ENCODE measurements at places on chromosomes 2 and 18. TPM values are rescaled to one million over a fixed set of nuclear protein-coding genes. Genes with fewer than 3 reads are reported as not detected.

DNA sequence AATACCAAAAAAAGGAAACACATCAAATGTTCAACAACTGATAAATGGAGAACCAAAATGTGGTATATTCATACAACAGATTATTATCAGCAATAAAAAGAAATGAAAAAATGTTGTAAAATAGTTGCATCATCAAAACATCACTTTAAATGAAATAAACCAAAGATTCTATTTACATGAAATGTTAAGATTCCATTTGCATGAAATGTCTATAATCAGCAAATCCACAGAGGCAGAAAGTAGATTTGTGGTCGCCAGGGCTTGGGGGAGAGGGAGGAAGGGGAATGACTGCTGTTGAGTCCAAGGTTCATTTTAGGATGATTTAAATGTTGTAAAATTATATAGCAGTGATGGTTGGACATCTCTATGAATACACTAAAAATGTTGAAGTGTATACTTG lies 181.9 kb downstream of the RTP5 start:
- no peak overlapping the region for H3K27ac ChIP-seq
- H3K36me3 ChIP-seq = no peaks in the 10 kb centered on the region
- H3K27me3 ChIP-seq = no peaks in the 10 kb centered on the region
- no peak for DNase-seq

DNA sequence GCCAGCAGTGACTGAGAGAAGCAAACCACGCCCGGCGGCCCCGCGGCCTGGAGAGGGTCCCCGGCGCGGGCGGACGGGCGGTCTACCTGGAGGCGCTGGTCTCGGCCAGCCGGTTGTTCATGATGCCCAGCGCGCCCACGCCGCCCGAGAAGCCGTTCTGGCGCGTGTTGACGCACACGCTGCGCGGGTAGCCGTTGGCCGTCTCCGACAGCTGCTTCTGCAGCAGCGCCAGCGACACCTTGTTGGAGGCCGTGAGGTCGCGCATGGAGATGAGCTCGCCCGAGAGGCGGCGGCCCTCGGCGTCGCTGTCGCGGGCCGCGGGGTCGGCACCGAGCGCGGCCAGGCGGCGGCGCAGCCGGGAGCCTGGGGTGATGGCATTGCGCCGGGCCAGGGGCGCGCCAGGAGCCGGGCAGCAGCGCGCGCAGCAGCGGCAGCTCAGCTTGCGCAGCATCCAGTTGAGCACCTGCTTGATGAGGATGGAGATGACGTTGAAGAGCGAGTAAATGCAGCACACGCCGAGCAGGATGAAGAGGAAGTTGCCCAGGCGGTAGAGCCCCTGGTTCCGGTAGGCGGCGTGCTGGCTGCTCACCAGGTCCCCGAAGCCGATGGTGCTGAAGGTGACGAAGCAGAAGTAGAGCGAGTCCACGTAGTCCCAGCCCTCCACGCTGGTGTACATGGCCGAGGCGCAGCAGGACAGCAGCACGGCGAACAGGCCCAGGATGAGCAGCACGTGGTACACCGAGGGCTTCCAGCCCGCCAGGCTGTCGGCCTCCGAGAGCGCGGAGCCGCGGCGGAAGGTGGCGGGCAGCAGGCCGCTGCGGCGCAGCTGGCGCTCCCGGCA lies 118.1 kb downstream of the MSH2 start:
- no peaks in the 10 kb centered on the region for H3K4me1 ChIP-seq
- H3K36me3 ChIP-seq = no peaks in the 10 kb centered on the region
- no peak overlapping the region for H3K27ac ChIP-seq

DNA sequence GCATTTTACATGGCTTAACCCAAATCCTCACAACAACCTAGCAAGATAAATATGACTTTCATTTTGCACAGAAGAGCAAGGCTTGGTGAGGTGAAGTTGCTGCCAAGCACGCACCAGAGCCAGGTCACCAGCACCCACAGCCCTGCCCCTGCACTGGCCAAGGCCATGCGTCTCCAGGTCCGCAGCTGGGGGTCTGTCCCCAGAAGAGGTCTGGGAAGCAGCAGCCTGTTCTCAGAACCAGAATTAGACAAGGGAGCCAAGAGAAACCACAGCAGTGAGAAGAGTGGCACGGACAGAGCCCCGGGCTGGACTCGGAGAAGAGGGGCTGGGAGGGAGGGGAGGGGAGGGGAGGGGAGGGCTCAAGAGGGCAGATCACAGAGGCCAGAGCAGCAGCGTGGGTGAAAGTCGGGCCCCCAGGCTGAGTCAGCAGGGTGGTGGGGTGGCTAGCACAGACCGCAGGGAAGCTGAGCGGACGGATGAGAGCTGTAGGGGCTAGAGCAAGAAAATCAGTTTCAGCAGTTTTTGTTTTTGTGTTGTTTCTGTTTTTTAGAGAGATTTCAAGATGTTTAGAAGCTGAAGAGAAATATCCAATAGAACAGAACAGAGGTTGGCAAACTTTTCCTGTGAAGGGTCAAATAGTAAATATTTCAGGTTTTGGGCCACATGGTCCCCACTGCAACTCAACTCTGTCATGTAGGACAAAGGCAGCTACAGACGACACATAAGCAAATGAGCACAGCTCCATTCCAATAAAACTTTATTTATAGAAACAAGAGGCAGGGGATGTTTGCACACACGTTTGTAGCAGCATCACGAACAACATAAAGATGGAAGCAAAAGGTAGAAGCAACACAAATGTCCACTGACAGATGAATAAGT lies 7.4 kb upstream of the MTERF4 start:
- H3K36me3 ChIP-seq = no peaks in the 10 kb centered on the region
- no peak overlapping the region for H3K4me3 ChIP-seq
- no peaks in the 10 kb centered on the region for H3K4me1 ChIP-seq
- no peaks in the 10 kb centered on the region for H3K27me3 ChIP-seq

GRB14 gene
- 2.5 TPM for total RNA-seq

SULT1C2 gene
- total RNA-seq = 1.2 TPM

CXCR1 gene
- not detected for total RNA-seq

RNF25 gene
- total RNA-seq = 22.7 TPM

IL1B gene
- not detected for total RNA-seq
